ENCODE measurements at places on chromosomes 16 and 17.

- no peak for DNase-seq
Measured at GRCh38 chr16:88957887-88958577, 19.0 kb downstream of the CBFA2T3 start.

DNA sequence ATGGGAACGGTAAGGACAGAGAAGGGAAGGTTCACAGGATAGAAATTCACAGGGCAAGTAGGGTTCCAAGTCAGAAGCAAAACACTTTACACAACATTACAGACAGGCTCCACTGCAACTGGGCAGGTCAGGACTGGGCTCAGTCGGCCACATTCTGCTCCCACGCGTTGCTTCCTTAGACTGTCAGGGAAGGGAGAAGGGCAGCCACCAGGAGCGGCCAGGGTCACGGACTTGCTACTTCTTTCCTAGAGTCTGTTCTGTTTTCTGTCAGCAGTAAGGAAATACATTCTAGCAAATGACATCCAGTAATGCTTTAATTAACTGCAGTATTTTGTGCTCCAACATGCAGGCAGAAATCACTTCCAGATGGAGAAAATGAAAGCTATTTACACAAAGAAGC lies 160.3 kb upstream of the RPH3AL start:
- no peak for DNase-seq

DNA sequence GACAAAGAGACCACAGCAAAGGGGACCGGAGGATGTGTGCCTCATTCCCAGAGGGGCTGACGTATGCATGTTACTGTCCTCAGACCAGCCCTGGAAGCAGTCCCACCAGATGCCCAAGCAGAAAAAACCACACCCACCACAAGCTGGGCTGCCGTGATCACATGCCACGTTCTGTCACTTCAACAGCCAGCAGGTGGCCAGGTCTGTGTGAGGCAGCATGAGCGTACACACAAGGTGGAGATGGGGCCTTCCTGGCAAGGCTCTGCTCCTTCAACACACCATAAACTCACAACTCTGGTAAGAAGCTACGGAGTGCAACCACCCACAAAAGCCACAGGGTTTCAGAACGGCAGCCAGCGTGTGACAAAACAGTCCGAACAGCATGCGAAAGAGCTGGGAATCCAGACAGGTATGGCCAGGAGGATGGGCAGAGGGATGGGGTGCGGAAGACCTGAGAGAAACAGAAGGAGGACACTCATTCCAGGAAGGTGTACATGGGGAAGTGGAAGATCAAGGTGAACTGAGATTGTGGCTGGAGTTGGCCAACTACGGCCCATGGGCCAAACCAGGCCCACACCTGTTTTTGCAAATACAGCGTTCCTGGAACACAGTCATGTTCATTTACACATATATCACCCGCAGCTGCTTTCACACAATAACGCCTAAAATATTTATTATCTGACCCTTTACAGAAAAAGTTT lies 27.9 kb downstream of the MBTPS1 start:
- DNase-seq: peak; percentile 26

- no peak for DNase-seq
Measured at GRCh38 chr16:66846831-66847230, 2.6 kb downstream of the CA7 start.

DNA sequence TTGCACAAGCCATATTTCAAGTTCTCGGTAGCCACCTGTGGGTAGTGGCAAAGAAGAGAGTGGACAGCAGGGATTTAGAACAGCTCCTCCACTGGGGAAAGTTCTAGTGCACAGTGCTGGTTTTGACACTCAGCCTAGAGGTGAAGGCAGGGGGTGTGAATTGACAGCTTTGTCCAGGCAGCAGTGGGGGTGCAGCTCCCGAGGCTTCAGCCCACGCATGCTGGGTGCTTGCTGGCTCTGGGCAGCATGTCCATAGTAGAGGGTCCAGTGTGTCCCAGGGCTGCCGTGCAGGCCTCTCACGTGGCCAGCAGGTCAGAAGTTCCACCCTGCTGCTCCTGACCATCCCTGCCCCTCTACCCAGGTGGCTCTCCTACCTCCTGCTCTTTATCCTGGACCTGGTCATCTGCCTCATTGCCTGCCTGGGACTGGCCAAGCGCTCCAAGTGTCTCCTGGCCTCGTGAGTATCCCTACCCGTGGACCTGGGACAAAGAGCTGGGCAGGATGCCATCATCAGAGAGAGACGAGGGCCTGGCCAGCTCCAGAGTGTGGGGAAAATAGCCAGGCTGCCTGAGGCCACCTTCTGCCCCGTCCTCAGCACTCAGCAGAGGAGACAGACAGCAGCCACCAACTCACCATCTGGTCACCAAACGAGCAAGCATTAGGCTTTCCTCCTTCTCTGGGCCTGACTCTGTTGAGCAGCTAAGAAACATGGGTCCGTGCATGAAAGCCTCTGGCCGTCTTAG lies 29.8 kb downstream of the TTYH2 start:
- DNase-seq: no peak

GRCh38 chr16:70390774-70391173 lies 44.1 kb downstream of the DDX19A start:
- DNase-seq: no peak

DNA sequence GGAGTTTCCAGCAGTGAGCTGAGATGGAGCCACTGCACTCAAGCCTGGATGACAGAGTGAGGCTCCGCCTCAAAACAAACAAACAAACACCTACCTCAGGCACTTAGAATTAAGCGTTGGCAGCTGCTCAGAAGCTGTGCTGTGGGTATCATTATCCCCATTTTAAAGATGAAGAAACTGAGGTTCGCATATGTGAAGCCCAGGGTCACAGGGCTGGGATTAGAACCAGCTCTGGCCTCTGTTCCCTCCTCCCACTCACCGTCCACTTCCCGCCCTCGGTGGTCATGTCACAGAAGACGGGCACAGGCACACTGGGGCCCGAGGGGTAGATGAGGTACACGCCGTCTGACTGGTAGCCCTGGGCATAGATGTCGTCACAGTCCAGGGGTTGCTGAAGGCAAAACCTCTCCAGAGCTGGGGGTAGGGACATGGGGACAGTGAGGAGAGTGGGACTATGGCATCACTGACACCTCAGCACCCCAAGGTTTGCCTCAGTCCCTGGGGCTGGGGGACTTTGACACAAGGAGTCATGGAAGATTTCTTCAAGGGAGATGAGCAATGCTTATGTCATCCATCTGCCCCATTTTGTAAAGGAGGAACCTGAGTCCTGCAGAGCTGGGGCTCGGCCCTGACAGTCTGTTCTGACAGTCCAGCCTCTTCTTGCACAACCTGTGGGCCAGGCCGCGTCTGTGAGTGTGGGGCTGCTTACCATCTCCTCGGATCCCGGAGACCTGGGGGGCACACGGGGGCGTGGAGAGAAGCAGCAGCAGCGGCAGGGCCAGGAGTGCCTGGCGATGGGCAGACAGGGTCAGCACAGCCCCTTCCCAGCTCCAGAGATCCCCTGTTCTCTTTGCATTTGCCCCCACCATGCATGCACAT lies 700 bp downstream of the MFAP4 start:
- no peak for DNase-seq

DNA sequence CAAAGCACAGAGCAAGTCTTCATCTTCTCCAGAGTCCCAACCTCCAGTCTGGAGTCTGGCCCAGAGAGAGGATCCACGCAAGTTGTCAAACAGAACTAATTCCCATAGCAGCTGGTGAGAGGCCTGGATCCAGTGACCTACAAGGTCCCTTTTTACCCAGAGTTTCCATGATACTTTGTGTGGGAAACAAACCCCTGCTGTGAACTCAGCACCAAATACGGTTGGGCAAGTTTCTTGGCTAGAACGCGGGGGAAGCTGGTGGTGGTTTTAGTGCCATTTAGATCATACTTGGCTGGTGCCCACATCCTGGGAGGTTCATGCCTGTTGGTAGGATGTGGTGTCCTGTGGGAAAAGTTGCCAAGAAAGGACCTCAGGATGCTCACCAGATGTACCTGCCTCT lies 18.1 kb downstream of the TMC7 start:
- no peak for DNase-seq

DNA sequence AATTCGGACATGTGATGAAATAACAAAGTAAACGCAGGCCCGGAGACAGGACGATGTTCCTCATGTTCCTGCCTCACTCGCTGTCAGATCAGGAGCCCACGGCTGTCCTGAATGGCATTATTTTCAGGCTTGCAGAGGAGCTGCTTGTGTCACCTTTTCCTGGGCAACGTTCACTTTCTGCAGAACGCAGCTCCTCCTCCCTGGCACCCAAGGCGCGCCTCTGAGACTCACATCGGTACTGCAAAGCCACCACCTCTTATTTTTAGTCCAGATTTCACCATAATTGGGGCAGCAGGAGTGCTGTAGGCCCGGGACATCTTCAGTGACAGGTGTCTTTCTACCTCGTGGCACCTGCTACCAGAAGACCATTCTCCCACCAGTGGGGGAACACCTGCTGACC lies 8.0 kb upstream of the C16orf96 start:
- DNase-seq: no peak

DNA sequence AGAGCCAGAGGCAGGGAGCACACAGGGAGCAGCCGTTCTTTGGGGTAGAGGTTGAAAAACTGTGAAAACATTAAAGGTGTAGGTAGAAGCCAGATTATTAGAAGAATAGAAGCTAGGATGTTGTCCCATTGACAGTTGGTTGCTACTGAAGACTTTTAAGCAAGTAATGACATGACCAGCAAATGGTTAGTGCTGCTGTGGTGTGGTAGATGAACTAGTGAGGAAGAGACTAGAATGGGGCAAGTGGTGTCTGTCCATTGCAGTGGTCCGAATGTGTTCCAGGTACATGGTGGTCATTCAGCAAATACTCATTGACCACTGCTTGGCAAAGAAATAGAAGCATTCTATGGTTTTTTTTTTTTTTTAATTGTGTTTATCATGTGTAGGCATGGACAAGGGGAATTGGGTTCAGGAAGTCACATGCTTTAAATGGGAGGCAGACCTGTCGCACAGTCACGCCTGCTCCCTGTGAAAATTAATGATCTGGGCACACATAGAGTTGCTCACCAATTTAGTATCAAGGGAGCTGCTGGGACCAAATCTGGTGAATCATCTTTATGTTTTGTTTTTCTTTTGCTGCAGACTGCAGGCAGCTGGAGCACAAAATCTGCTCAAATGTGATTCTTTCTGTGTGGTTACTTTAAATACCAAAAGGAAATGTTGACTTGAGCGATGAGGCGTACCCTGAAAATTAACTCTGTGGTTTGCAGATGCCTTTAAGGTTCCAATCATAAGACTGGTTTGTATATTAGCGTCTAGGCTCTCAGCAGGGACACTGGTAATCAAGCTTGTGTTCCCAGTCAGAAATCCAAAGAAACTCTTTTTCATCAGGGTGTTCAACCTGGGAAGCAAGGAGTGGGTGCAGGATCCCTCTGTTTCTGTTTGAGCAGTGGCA lies 30.7 kb downstream of the YPEL2 start:
- no peak for DNase-seq

DNA sequence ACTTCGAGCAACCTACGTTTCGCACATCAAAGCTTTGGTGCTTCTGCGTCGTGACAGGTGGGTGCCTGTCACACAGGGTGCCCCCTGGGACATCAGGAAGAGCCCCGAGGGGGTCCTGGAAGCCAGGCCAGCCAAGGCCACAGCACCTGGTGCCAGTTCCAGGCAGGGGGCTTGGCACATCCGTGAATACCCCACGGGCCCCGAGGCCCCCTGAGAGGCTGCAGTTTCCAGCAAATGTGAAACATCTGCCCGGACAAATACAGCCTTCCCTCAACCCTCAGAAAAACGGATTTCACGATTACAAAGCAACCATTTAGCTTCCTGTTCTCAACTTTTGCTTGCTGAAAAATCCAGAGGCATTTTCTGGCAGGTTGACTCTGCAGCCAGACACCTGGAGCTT lies 109.3 kb upstream of the METRNL start:
- DNase-seq: no peak

DNA sequence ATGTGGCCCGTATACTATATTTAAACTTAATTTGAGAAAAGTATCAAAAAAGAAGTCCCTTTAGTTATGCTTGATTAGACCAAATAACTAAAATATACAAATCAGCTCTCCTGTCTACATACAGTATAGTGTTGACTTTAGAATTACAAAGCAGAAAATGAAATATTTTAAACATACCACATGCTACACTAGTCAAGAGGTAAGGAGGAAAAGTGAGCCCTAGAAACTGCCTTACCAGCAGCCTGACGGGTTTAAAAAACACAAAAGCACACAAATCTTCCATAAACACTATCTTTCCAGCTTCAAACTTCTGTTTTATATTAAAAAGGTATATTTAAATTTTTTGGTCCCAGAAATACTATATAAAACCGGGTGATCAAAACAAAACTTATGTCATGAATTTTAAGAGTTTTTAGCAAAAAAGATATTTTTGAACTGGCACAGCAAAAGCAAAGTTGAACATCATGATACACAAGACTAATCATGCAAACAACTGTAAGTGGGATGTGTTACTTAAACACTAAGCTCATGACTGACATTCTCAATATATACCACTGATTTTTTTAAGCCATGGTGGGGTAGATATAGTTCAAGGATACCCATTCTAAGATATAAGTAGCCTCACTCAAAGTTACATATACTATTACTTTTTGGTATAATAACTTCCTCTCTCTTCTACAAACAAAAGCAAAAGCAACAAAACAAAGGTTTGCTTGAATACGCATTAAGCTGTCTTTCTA lies 11.8 kb downstream of the KLHL10 start:
- no peak for DNase-seq

GRCh38 chr17:63434951-63435571 lies 11.0 kb downstream of the CYB561 start:
- DNase-seq: no peak

- no peak for DNase-seq
Measured at GRCh38 chr17:78442648-78443218, 64.3 kb downstream of the PGS1 start.

- no peak for DNase-seq
Measured at GRCh38 chr16:84740596-84741116, 40.9 kb downstream of the USP10 start.

DNA sequence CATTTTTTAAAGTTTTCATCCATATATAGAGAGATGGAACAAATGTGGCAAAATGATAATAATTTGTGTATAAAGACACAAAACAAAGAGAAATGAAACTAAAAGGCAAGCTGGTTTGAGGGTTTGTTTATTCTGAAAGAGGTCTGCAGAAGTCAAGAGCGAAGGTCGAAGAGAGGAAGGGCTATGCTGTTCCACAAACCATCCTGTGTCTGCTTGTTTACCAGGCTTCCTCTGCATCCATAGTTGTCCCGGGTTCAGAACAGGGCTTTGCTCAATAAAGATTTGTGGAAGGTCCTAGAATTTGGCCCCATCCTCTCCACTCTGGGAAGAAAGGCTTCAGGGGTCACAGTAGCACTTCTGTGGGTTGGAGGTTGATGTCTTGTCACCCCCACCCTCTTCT lies 2.4 kb upstream of the MARVELD3 start:
- no peak for DNase-seq

- DNase-seq: no peak
Measured at GRCh38 chr17:7406235-7406825, 1.3 kb upstream of the NLGN2 start.

GRCh38 chr17:68790492-68790891 lies 164.7 kb downstream of the ABCA8 start:
- no peak for DNase-seq

Measured in NCI-H2227 treated with DMSO at 0.1 percent for 48 hours (cell line).